ENCODE measurements at places on chromosomes 1 and 21.

- no peak for DNase-seq
These were observed 107.8 kb upstream of the DMRTA2 start for GRCh38 chr1:50531027-50531426.

DNA sequence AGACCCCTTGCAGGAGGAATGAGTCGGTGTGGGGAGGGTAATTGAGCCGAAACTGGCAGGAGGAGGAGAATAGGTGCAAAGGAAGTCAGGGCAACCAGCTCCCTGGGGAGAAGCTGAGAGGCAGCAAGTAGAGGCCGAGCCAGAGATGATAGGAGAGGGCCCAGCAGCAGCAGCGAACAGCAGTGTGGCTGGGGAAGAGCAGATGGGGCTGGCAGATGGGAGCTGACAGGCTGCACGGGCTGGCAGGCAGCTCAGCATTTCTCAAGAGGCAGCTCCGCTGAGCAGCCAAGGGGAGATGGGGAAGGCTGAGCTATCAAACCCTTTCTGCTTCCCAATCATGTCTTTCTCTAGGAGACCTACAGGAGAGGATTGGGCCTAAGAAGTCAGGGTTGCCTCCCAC lies 158.2 kb downstream of the TRIM33 start:
- DNase-seq, result no peak

DNA sequence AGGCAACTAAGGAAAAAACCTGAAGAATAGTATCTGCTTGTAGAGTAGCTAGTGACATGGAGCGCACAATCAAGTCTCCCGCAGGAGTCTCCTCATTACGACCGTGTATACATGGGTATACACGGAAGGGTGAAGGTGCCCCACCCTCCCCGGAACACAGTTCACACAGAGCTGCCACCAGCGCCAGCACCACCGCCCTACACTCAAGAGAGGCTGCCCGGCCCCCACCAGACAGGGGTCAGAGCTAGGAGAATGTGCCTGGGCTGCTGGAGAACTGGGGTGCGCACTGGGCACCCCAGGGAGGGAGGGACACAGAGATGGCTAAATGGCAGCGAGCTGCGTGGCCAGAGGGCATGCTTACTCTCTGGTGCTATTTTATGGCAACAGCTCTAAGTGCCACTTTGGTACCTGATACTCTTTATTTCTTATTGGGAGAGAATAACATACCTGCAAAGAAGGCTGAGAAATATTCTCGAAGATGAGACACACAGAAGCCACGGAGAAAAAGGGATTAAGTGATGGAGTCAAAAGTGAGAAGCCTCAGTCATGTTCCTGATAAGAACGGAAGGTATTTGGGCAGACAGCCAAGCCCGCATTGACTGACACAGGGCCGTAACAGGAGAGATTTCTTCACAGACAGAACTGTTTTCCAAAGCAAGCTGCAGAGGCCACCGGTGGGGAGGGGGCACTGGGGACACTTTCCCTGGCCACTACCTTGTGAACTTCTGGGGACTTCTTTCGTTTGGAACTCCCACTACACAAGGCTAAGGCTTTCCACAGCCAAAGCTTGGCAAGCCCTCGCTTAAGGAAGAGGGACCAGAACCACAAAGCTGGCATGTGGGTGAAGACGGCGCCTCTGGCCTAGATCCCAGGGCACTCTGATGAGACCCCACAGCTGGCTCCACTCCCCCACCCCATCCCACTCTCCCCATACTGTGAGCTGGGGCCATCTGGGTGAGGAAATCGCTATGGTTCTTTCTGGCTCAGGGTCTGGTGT lies 108.0 kb downstream of the PGBD5 start:
- no peak for DNase-seq

GRCh38 chr21:30924146-30924700 lies 42.8 kb upstream of the KRTAP11-1 start:
- no peak for DNase-seq

DNA sequence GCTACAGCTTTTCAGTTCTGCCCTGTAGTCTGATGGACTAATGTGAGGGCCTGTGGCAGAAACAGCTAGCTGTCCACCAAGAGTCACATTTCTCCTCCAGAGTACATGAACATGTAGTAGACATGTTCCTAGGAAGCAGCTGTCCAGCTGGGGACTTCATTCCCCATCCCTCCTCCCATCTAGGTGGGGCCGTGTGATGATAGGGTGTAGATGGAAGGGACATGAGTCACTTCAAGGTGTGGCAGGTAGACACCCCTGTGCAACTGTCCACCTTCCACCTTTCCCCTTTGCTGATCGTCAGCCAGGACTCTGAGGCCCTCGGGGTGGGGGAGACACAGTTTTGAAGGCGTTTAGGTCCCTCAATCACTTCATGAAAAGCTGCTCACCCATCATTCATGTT lies 3.6 kb upstream of the RD3 start:
- DNase-seq, result no peak

DNA sequence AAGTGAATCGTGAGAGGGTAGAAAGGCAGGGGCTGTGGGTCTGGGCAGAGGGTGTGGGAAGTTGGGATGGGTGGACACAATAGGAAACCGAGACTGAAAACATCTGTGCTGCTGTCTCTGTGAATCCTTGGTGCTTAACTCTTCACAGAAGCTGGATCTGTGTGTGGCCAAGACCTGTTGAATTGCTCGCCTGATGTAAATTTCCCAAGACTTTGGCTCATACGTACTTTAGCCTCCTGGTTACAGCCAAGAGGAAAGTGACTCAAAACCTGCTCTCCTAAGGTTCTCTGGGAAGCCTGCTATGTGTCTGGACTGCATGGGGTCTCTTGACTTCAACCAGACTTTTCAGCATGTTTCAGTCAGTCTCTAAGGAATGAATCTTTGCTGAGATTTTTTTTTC lies 270.3 kb downstream of the RWDD3 start:
- DNase-seq, result no peak

GRCh38 chr1:15700508-15700907 lies 16.4 kb downstream of the PLEKHM2 start:
- no peak for DNase-seq

- no peak for DNase-seq
These were observed 99.2 kb upstream of the PALMD start for GRCh38 chr1:99546432-99547416.

DNA sequence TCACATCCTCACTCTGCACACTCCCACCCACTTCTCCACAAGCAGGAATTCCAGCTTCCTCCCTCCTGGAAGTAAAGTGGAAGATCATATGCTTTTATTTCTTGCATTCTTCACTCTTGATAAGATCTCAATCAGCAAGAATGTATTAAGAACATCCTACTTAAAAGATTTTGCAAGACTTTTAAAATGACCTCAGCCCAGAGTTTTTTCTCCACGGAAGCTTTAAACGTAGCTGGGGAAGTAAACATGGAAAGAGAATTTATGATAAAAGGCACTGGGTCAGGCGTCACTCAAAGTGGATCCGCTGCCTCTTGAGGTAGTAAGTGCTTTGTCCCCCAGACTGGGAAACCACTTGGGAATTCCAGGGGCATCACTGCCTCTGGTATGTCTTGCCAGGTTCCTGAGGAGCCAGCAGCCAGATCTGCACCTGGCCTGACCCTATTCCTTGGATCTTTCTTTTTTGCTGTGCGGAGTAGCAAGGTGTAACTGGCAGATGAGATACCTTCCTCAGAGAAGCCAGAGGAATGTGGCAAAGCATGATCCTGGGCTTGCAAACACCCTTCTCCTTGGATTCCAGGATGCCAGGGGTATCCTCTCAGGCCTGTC lies 33.9 kb downstream of the CDK18 start:
- no peak for DNase-seq

- DNase-seq, result no peak
These were observed 146.8 kb upstream of the RAB4A start for GRCh38 chr1:229124116-229124515.

GRCh38 chr1:230749150-230749549 lies 2.0 kb downstream of the CAPN9 start:
- no peak for DNase-seq

DNA sequence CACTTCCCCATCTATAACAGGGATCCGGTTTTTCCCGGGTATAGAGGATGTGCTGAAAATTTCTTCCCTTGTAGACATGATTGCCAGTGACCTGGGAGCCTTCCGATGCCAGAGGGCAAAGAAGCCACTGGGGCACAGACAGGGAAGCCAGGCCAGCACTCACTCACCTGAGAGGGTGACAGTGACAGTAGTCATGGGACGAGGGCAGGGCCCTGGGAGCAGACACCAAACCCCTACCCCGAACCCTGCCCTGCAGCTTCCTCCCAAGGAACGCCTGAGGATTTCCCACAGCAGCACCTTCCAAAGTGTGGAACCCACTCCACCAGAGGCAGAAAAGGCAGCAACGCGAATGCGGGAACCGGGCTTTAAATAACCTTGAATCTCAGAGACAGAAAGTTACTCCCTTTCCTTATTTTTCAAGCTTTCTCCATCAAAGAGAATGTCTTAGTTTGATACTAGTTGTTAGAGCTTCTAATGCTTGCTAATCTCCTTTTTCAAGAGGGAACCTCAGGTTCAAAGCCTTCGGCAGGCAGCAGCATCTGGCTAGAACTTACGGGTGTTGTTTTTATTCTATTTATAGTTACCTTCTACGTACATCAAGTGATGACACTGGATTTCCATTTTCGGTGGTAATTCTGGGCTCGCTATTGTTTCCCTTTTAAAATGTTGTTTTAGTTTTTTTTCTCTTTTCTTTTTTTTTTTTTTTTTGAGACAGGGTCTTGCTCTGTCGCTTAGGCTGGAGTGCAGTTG lies 2.8 kb downstream of the DDOST start:
- no peak for DNase-seq

DNA sequence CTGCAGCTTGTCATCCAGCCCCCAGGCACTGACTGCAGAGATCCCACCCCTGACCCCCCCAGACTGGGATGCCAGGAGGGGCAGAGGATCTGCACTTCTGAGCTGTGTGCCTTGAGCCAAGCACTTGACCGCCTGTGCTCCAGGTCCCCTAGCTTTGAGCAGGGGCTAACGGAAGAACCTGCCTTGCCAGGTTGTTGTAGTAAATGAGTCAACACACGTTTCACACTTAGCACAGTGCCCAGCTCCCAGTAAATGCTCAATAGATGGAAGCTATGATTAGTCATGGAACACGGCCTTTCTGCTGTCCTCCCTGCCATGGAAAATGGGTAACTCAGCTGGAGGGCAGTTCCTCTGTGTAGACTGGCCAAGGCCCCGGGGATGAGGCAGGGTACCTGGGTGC lies 24.1 kb downstream of the IFFO2 start:
- DNase-seq, result no peak

DNA sequence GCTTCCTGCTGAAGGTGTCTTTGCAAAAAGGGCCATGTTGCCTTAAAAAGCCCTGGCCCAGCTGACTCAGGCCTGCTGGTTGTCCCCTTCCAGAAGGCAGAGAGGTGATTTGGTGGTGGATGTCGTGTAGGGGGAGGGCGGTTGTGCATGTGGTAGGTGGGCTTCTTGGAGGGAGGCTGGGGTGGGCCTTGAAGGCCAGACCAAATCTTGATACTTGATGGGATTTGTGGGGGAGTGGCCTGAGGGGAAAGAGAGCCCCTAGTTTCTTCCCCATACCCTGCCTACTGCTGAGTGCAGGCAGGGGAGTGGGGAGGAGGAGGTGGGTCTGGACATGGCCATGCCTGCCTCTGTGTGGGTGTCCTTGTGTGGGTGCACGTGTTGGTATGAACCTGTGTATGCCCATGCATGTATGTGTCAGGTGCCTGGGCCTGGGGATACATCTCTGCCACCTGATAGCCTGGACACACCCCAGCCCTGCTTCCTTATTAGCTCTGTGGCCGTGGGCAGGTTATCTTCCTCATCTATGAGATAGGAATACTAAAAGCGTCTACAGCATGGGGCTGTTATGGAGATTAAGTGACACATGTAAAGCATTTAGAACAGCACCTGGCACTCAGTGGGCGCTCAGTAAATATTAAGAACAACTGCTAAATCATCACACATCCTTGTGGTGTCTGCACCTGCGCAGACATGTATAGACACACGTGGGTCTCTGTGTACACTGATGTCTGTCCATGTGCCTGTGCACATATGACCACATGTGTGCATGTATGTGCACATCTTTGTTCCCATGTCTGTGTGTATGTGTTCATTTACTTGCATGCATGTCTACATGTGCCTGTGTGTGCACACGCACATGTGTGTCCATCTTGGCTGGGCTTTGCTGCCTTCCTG lies 17.0 kb downstream of the FAM151A start:
- no peak for DNase-seq

DNA sequence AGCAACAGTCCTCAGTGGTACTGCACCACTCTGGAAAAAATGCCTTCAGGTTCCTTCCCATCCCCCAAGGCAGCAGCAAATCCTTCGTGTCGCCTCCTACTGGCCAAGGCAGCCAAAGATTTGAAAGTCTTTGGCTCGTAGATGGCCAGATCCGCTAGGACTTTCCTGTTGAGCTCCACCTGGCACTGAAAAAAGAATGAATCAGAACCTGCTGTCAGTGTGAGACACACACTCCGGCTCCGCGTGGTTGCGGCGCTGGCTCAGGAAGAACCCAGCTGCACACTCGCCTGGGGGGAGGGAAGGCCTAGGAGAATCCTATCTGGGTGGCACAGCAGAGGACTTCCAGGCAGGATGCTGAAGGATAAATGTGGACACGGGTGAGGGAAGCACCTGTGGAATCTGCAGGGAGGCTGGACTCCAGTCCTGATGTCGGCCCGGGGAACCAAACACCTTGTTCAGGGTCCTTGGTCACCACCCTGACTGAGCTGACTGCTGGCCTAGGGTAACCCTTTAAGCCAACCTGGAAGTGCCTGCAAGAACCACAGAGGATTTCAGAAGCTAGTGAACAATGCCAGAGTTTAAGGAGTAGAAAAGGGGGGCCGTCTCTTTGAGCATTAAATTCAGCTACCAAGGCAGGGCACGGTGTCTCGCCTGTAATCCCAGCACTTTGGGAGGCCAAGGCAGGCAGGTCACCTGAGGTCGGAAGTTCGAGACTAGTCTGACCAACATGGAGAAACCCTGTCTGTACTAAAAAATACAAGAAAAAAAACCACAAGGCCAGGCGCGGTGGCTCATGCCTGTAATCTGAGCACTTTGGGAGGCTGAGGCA lies 3.2 kb upstream of the CCNL2 start:
- peak; percentile 41 for DNase-seq

GRCh38 chr1:241800640-241801039 lies 47.4 kb upstream of the EXO1 start:
- no peak for DNase-seq

Data from CD4-positive, alpha-beta T cell treated with Interleukin-10 for 1 hour (primary cell).